ENCODE measurements at places on chromosomes 4 and X.
A peak's percentile ranks its signal among the peaks of the same experiment; 100 is the strongest.

- DNase-seq = no peak
- H3K27ac ChIP-seq = no peak overlapping the region
- H3K36me3 ChIP-seq = no peaks in the 10 kb centered on the region
- no peak overlapping the region for H3K4me3 ChIP-seq
- H3K27me3 ChIP-seq = no peaks in the 10 kb centered on the region
Measured at GRCh38 chr4:184167576-184167975, 50.1 kb downstream of the ENPP6 start.

GRCh38 chr4:112726041-112726440, 89.1 kb downstream of the LARP7 start:
- H3K27ac ChIP-seq = no peak overlapping the region
- no peaks in the 10 kb centered on the region for H3K4me1 ChIP-seq
- DNase-seq = peak; percentile 27
- H3K36me3 ChIP-seq = no peaks in the 10 kb centered on the region
- no peak overlapping the region for H3K4me3 ChIP-seq

DNA sequence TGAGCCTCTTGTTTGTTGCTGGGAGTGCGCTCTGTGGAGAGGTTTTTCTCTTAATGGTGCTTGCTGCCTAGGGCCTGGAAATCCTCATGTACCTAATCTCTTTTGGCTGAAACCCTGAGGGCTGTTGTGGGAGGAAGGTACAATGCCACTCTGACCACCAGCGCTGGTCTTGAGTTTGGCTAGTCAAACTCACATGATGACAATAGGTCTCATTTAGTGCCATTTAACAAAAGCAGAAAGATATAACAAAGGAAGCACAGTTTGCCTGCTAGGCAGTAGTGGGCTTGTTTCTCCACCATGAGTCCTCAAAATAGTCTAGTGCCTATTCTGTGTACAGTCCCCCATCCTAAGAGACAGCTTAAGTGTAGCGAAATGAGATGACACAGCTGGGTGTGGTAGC, 111.3 kb downstream of the TSPAN7 start:
- no peaks in the 10 kb centered on the region for H3K36me3 ChIP-seq
- H3K27me3 ChIP-seq = peaks cover 19% of the 10 kb centered on the region
- no peaks in the 10 kb centered on the region for H3K4me1 ChIP-seq
- H3K4me3 ChIP-seq = no peak overlapping the region
- DNase-seq = no peak

- no peak overlapping the region for H3K27ac ChIP-seq
- H3K4me3 ChIP-seq = no peak overlapping the region
- no peaks in the 10 kb centered on the region for H3K27me3 ChIP-seq
Measured at GRCh38 chr4:122873146-122873545, 46.5 kb downstream of the FGF2 start.

DNA sequence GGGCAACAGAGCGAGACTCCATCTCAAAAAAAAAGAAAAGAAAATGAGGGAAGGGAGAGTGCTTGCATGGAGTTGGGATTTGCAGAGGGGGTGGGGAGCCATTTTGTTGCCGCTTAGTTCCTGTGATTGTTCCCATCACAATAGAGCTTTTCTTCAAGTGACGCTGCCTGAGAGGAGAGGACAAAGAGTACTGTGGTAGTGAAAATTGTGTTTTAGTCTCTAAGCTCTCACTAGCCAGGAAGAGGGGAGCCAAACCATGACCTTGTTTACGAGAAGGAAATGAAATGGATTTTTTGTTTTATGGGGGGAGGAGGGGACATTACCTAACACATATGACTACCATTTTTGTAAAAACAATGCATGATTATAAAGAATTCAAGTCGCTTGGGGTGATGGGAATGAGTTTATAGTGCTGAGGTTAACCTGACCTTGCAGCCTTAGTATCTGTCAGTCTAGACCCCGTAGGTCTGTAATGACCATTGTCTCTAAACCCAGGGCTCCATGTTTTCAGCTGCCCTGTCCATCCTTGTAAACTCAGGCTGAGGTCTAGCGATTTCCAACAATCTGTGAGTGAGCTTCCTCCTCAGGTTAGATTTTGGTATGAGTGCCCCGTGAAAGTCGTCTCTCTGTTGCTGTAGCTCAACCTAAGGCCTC, 18.8 kb downstream of the SRD5A3 start:
- peaks cover 10% of the 10 kb centered on the region for H3K36me3 ChIP-seq
- peak overlapping the region; percentile 0 for H3K27ac ChIP-seq
- no peaks in the 10 kb centered on the region for H3K4me1 ChIP-seq
- DNase-seq = no peak
- H3K4me3 ChIP-seq = no peak overlapping the region
- no peaks in the 10 kb centered on the region for H3K27me3 ChIP-seq

GRCh38 chr4:702618-703048, 3.0 kb upstream of the PCGF3 start:
- no peak overlapping the region for H3K27ac ChIP-seq
- H3K4me3 ChIP-seq = no peak overlapping the region
- H3K4me1 ChIP-seq = peaks cover 16% of the 10 kb centered on the region
- no peak for DNase-seq
